ENCODE measurements at places on chromosomes 11 and 22.

GRCh38 chr11:278001-278951, at the start of gene NLRP6:
Gene NLRP6 (plus strand): TSS chr11:278407. CDS start chr11:278570, 163 bp downstream.
- DNase-seq, result no peak

DNA sequence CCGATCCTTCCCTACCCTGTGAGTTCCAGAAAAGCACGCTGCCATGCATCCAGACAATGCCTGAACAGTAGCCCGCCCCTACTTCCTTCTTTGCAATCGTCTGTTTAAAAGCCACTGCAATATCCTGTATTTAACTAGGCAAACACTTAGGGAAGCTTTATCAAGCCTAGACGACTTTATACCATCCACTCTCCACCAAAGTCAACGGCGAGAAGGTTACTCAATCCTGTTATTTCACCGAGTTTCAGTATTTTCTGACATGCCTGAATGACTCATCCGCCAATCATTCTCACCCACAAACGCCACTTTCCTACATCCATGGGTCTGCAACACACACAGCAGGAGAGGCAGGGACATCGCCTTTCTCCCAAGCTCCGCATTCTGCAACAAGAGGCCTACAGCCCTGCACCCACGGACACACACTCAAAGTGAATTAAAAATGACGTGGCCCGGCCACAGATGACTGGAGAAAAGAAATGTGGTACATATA, 9.3 kb downstream of the CELSR1 start:
- DNase-seq, result no peak

DNA sequence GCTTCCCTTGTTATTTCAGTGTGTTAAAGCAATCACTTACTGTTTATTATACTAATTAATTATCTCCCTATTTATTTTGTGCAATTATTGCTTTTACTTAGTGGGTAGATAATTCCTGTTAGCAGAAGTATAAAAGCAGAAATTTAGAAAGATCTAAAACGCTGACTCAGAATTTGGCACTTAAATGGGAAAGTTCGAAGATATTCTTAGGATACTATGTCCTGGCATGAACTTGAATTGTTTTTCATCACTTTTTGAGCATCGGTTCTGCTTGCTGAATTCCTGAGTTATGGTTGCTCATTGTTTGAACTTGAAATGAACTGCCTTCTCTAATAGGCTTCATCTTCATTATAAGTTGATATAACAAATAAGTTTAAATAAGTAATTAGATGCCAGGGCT, 325.4 kb downstream of the JRKL start:
- DNase-seq, result no peak

- no peak for DNase-seq
Measured at GRCh38 chr22:24976442-24977218, 24.1 kb downstream of the KIAA1671 start.

DNA sequence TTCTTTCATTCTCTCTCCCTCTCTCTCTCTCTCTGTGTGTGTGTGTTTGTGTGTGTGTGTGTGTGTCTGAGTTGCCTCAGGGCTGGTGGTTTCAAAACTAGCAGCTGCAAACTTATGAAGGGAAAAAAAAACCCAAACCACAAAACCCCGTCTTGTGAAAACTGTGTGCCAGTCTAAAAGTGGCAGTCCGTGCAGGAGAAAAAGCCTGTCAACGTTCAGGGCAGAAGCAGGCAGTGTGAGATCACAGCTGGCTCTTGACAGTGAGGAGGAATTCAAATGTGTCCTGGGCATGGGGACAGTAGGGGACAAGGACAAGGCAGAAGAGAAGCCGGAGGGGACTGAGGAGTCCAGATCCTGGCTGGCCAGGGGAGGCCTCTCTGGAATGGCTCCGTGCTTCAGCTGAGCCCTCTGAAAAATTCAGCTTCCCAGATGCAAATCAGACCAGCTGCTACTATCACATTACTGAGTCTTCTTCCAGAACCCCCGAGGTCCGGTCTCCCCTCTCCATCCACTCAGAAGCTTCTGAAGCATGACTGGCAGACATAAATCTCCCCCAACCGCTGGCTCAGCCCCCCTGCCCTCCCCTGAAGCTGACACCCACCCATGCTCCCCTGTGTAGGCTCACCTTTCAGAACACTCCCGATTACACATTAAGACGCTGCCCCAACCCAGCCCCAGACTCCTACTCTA, 31.9 kb downstream of the FLI1 start:
- peak; percentile 59 for DNase-seq

- DNase-seq, result peak; percentile 13
Measured at GRCh38 chr11:2771758-2772466, 72.1 kb upstream of the KCNQ1OT1 start.
